ENCODE measurements at places on chromosomes 7 and 10.

GRCh38 chr10:24597961-24598360 is 125.7 kb downstream of the ARHGAP21 start:
- no peak for DNase-seq

GRCh38 chr10:10591715-10592341 is 425.8 kb upstream of the CELF2 start:
- no peak for DNase-seq

- DNase-seq, result no peak
These were observed 10.2 kb upstream of the EPC1 start for GRCh38 chr10:32357056-32357735.

GRCh38 chr10:124703778-124704427 is 40.3 kb downstream of the FAM53B start:
- DNase-seq, result no peak

GRCh38 chr10:15433850-15434537 is 62.9 kb upstream of the FAM171A1 start:
- no peak for DNase-seq

GRCh38 chr10:101367569-101368453 is 13.8 kb downstream of the BTRC start:
- DNase-seq, result no peak

DNA sequence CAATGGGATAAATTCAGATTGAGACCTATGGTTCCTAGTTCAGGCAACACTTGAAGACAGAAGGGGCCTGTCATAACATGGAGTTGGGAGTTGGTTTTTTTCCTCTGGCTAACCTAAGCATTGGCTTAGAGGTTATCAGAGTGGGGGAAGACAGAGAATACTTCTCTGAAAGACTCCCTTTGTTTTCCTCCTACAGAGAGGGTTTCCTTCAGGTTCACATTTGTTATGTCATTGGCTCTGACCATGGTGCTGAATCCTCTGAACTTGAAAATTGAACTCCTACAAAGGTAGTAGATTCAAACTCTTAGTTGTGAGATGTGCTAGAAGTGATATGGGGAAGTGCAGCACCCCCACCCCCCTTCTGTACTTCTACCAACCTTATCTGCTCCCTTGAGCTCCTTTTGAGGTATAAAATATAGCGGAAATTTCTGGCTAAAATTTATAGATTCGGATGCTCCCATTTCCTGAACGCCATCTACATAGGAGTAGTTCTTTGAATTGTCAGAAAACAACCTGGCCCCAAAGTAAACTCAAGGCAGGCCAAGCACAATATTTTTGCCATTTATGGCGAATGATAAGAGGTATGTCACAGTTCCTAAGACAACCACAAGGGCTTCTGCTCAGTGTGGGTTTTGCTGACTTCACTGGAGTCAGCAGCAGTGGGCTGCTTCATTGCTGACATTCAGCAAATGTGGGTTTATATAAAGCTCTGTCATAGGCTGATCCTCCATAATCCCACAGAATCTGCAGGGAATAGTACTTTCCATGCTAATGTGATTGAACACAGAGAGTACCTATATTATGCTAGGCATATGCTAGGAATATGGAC is 131.6 kb upstream of the KLF14 start:
- no peak for DNase-seq

- DNase-seq, result no peak
These were observed 74.2 kb downstream of the NOC3L start for GRCh38 chr10:94288361-94289101.

- DNase-seq, result no peak
These were observed 159.1 kb upstream of the YAE1 start for GRCh38 chr7:39407137-39407536.

- DNase-seq, result no peak
These were observed 187.9 kb downstream of the PLXDC2 start for GRCh38 chr10:20004087-20004523.

DNA sequence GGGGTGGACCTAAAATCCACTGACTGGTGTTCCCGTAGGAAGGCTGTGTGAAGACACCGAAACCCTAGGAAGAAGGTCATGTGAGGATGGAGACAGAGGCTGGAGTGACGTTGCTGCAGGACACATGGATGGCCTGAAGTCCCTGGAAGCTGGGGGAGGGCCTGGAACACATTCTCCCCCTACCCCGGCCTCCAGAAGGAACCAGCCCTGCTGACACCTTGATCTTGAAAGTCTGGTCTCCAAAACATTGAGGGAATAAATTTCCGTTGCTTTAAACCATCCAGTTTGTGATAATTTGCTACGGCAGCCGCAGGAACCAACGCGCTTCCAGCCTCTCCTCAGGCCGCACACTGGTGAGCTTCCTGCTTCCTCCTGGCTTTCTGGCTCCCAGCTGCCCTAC is 288.2 kb downstream of the GLRX3 start:
- no peak for DNase-seq

GRCh38 chr10:110912374-110912773 is 6.6 kb downstream of the BBIP1 start:
- DNase-seq, result no peak

DNA sequence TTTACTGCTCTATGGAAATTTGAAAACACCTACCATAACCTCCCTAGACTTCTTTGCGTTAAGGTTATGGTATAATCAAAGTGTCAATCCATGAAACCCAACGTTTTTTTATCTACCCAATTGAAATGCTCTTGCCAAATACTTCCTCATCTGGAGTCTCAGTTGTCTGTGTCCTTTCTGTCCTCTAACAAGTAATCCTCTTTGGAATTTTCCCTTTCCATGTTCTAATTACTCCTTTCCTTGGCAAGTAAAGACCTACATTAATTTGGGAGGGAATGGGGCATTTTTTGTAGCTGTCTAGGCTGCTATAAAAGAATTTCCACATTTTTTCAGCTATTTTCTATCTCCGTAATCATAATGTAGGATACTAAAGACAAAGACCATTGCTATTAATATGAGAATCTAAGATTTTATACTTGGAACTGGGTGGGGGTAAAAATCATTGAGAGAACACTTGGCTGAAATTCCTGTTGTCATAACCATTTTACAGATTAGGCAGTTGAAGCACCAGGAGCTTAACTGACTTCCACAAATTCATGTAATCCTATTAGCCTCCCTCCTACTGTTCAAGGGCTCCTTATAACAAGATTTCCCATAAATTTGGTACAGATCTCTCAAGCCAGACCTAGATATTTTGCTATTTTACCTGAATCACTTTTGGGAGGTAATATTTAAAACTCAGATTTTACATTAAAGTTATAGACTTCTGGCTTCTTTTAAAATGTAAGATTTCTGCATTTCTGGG is 1307.6 kb downstream of the XPNPEP1 start:
- DNase-seq, result no peak

DNA sequence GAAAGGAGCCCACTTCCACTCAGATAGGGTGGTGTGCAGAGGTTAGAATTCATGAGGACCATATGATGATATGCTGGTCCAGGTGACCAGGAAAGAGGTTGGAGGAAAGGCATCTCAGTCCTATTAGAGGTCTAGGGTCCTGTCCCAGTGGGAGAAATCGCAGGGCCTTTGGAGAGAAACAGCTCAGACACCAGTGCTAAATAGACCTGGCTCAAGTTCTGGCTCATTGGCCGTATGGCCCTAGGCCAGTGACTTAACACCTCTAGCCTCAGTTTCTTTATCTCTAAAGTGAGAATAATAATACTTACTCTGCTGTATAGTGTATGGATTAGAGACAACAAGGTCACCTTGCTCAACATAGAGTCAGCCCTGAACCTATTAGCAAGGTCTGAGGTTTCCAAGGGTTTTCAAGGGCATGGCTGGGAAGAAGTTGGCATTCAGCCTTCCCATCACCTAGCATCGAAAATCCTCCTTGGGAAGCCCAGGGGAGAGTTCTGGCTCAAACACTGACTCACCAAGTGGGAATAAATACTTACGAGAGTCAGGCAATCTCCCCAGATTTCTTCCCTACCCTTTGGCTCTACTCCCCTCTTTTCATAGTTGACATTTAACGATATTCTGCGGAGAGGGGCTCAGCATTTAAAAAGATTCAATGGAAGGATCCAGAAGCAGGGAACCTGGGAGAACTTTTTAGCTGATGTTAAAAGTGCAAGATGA is 473.1 kb upstream of the PODXL start:
- DNase-seq, result no peak

DNA sequence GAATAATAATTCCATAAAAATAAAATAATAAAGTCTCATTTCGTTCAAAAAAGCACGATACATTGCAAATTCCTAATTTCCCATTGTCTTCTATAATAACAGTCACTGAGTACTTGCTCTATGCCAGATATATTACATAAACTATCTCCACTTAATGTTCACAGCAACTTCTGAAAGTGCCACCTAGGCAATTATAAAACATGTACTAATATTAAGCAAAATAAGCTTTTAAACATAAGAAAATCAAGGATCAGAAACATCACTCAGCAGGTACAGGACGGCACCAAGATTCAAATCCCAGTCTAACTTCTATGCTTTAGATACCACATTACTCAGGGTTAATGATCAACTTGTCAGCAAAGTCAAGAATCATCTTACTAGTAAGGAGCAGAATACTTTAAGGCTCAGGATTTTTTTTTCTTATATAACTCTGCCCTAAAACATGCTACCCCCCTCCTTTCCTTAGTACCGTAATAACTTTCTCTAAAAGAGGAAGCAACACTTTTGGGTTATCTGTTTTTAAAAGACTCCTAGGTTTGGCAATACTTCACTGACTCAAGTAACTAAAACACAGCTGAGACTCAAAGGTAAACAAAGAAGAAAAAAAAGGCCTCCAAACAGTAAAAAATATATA is 51.3 kb downstream of the USP6NL start:
- DNase-seq, result no peak

DNA sequence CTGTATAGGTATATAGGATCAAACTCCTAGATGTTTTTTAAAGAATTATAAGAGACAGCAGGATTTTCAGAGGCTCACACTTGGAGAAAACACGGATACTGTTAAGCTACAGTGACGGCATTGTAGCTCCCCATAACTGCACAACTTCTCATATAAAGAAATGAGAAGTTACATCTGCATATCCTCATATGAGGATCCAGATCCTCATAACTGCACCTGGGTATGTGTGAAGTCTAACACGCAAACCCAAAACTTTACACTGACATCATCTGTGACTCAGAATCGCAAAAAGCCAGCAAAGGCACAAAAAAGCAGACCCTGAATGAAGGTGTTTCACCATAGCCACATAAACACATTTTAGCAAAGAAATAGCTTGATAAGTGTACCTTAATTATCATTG is 34.1 kb downstream of the NEBL start:
- DNase-seq, result no peak

All from activated naive CD4-positive, alpha-beta T cell (primary cell).